ENCODE measurements at places on chromosomes 1 and 21. TPM values are rescaled to one million over a fixed set of nuclear protein-coding genes. Genes with fewer than 3 reads are reported as not detected.

DNA sequence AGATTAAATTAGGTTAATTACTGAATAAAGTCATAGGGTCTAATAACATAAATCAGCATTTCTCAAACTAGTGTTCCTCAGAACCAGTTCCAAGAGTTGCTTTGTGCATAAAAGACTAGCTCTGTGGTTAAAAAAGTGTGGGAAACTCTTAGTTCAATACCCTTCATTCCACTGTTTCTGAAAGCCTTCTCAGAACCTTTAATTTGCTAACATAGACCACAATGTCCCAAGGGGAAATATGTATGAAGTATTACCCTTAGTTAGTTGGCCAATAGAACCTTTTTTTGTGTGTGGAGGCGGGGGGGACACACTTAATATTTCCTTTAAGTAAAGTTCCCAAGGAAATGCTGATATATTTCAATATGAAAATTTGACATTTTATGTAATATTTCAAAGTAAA lies 20.4 kb downstream of the ODF2L start:
- DNase-seq: no peak

GRCh38 chr1:33932871-33933270 lies 69.0 kb downstream of the HMGB4 start:
- no peak for DNase-seq

- no peak for DNase-seq
Measured at GRCh38 chr1:110254604-110255391, 44.7 kb downstream of the KCNC4 start.

DNA sequence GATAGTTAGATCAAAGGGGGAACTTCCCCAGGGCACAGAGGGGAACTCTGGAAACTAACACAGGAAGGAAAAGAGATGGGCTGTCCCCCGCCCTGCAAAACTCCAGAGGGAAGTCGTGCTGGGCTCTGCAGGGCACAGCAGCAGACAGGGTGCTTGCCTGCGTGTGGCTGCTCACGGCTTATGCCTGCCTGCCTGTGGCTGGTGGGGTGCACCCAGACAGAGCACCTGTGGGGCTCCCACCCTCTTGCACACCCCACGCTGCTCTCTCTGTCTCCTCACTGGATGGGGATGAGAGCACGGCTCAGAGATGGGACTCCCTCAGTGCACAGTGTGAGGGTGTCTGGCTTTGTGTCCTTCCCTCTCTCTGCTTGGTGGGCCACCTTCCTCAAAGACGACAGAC lies 13.5 kb upstream of the ETV3L start:
- DNase-seq: no peak

GRCh38 chr1:41860771-41861170 lies 58.0 kb downstream of the HIVEP3 start:
- no peak for DNase-seq

GRCh38 chr1:101509370-101509769 lies 272.6 kb downstream of the S1PR1 start:
- no peak for DNase-seq

DNA sequence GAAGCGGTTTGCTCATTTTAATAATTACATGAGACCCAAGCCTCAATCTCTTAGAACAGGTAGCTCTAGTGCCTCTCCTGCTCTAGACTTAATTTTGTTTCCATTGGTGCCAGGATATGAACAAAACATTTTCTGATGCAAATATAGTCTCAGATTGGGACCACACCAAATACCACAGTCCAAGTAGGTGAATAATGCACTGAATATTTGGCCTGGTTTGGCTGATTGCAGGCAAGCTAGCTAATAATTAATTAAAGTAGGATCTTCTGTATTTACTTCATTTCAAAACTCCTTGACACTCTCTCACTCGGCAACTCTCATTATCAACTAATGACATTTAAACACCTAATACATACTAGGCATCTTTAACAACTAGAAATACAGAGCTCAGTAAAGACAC lies 219.6 kb downstream of the LTN1 start:
- no peak for DNase-seq

- DNase-seq: no peak
Measured at GRCh38 chr21:42289926-42290325, 25.3 kb downstream of the TFF3 start.

GRCh38 chr1:13585612-13585991 lies 2.0 kb downstream of the PDPN start:
- DNase-seq: no peak

DNA sequence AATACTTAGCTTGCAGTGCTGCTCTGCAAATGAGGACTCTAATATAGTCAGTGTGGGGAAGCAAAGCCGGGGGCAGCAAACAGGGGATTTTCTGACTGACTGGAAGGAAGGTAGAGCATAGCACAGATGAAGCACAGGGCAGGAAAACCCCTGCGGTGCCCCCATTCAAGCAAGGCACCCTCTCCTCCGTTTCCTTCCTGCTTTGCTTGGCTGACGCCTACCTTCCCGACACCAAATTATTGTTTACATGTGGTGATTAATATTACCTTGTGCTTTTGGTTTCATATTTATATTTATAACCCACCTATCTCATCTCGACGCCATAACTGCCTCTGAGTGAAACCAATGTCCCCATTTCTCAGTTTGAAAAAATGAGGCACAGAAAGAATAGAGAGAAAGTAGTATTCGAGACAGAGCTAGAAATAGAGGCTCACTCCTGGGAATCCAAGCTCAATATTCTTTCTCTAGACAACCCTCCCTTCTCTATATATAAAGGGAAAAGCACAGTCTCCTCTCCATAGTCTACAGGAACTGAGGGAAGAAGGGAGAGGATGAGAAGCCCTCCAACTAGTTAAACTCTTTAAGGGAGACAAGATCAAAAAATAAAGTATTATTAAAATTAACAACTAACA lies 41.3 kb downstream of the PIK3C2B start:
- no peak for DNase-seq

- no peak for DNase-seq
Measured at GRCh38 chr1:70090141-70090540, 115.2 kb downstream of the LRRC40 start.

DNA sequence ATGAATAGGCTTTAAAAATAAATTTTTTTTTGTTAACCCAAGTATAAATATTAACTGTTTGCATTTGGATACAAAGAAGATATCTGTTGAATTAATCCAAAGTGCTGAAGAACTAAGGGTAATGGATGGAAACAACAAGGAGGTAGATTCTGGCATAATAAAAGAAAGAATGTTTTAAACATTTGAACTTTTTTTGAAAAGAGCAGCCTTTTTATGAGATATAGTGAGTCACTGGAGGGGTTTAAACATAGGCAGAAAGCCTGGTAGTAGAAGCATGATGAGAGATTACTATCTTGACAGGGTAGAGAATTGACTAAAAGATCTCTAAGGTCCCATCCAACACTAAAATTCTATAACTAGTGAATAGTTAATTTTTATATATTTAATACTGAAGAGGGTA lies 2.7 kb downstream of the MIER1 start:
- DNase-seq: no peak

DNA sequence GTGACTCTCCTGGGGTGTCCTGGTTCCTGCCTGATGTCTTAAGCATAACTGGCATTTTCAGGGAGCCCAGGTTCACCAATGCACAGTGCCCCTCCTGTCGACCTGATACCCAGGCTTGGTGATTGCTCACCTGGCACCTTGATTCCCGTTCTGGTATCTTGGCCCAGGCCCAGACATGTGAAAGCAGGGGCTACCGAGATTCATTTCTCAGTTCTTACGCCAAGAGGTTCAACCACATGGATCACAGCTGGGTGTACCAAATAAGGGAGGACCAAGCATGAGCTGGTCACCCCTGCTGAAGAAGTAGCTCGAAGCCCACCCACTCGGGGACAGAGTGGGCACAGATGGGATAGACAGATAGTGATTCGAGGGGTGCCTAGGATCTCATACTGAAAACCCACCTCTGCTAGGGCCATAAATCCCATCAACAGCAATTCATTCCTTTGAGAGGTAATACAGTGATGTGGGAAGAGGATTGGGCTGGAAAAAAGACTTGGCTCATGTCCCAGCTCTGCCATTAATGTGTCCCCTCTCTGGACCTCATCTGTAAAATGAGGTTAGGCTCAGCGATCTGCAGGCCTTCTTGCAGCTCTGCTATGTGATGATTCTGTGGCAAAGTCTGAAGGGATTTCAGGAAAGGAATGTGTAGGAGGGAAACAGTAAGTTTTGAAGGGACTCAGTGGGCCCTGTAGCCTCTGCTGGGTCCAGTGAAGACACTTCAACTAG lies 2.7 kb downstream of the EPHX1 start:
- DNase-seq: no peak

DNA sequence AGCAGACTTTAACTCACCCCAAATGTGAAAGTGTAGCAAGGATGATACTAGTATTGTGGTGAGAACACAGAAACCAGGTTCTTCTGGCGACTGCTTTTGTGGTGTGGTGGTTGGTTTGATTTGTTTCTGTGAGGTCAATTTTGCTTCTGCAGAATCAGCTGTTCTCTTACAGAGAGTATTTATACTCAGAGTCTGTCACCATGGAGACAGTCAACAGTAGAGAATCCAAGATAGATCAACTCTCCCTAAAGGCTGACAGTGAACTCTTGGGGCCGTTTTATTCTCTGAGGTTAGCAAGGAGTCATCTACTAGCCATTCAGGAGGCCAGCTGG lies at the start of gene CFAP107:
CFAP107 (plus strand) TSS at position 209 of the 332 bp plus-strand sequence. CDS start 231 bp downstream, outside the sequence.
- no peak for DNase-seq

- no peak for DNase-seq
Measured at GRCh38 chr1:76764638-76765454, 102.4 kb upstream of the ST6GALNAC5 start.

NPL gene
- 2.3 TPM for total RNA-seq

TMPRSS3 gene
- not detected for total RNA-seq

GPR37L1 gene
- total RNA-seq: not detected

RGS13 gene
- not detected for total RNA-seq

LRRC53 gene
- not detected for total RNA-seq

ARTN gene
- not detected for total RNA-seq

MX2 gene
- total RNA-seq: 2.8 TPM

ASTN1 gene
- not detected for total RNA-seq

ADAMTSL4 gene
- total RNA-seq: 3.5 TPM

EFNA1 gene
- 4.1 TPM for total RNA-seq
